ENCODE measurements at places on chromosomes 12 and 14.

DNA sequence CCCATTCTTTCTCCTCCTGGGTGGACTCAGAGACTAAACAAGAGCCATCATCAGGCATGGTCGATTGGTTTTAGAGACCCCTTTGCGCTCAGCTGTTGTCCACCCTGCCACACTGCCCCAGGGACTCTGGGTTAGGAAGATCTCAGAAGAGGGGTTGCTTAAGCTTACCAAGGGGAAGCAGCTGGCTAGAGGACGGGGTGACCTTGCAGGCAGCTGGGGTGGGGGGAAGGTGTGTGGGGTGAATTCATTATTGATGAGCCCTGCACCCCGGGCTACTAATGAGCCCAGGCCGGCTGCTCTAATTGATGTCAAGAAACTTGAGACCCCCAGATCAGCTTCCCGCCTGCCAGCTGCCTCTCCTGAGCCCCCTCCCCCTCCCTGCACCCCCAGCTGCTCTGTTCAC lies 8.7 kb upstream of the ZNF385A start:
- no peak for DNase-seq

DNA sequence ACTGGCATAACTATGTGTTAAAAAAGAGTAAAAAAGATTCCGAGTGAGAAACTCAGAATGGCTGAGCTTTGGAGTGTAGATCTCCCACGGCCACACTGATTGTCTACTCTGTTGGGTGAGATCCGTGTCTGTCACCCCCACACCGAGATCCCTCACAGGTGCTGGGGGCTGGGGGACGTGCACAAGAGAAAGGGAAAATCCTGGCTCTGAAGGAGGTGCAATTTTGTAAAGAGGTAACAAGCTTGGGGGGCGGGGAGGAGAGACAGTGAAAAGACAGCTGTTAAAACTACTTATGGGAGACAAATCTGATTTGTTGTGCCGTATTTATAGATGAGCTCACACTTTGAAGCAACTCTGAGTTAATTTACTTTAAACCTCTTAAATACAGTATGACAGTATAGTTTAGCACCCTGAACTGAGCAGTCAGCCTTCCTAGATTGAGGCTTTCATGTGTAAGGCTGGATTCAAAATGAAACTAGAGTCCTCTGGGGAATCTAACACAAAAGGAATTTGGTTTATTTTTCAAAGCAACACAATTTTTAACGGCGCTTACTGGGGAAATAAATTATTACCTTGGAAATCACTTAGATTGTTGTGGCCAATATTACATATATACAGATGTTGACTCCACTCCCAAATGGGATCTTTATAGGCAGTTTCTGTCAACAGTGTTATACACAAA lies 167.4 kb upstream of the RGS6 start:
- peak; percentile 66 for DNase-seq

DNA sequence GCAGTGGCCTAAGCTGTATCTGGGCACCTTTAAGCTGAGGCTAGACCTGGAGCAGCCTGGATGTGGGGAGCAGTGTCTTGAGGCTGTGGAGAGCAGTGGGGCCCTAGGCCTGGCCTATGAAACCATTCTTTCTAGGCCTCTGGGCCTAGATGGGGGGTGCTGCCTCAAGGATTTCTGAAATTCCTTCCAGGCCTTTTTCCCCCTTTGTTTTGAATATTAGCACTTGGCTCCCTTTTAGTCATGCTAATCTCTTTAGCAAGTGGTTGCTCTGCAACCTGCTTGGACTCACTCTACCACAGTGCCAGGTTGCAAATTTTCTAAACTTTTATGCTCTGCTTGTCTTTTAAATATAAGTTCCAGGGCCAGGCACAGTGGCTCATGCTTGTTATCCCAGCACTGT lies 41.6 kb upstream of the RFX4 start:
- DNase-seq, result no peak

DNA sequence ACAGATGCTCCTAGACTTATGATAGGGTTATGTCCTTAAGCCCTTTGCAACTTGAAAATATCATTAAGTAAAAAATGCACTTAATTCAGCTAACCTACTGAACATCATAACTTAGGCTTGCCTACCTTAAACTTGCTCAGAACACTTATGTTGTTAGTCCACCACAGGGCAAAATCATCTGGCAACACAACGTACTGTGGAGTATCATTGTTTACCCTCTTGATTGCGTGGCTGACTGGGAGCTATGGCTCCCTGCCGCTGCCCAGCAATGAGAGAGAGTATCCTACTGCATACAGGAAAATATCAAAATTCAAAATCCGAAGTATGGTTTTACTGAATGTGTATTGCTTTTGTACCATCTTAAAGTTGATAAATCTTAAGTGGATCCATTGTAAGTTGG lies 105.5 kb downstream of the SOX5 start:
- no peak for DNase-seq

- no peak for DNase-seq
Measured at GRCh38 chr12:5561057-5561456, 129.1 kb downstream of the NTF3 start.

- DNase-seq, result peak; percentile 82
Measured at GRCh38 chr12:124720681-124721500, 142.8 kb downstream of the SCARB1 start.

GRCh38 chr14:101553393-101553792 lies 7.9 kb upstream of the DIO3 start:
- DNase-seq, result no peak

- no peak for DNase-seq
Measured at GRCh38 chr12:51961834-51962233, 10.3 kb downstream of the ACVR1B start.

- no peak for DNase-seq
Measured at GRCh38 chr12:30835216-30835615, 80.5 kb upstream of the CAPRIN2 start.

DNA sequence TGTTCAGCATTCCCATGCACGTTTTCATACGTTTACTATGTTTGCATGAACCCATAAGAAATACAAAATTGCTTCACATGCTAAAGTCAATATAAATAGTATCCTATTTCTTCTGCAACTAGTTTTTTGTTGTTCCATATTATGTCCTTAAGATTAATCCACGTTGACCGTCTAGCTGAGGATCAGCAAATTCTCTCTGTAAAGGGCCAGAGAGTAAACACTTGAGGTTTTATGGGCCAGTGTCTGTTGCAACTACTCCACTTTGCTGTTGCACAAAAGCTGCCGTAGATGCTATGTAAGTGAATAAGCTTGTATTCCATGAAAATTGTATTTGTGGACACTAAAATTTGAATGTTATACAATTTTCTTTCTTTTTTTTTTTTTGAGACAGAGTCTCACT lies 21.1 kb upstream of the PITPNM2 start:
- DNase-seq, result no peak

DNA sequence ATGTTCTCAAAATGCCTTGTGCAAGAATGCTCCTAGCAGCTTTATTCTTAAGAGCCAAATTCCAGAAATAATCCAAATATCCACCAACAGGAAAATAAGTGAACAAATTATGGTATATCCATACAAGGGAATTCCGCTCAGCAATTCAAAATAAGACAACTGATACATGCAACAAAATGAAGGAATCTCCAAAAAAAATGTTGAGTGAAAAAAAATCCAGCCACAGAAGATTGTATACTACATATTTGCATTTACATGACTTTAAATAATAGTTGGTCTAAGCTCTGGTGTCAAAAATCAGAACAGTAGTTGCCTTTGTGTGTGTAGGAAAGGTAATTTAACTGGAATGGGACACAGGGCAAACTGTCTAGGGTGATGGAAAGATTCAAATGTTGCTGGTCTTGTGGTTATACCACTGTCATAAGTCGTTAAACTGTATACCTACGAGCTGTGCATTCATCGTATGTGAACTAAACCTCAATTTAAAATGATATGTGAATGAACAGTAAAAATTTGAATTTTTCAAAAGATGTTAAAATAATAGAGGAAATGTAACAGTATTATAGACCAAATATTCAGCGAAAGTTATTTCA lies 3.2 kb downstream of the CD69 start:
- no peak for DNase-seq

DNA sequence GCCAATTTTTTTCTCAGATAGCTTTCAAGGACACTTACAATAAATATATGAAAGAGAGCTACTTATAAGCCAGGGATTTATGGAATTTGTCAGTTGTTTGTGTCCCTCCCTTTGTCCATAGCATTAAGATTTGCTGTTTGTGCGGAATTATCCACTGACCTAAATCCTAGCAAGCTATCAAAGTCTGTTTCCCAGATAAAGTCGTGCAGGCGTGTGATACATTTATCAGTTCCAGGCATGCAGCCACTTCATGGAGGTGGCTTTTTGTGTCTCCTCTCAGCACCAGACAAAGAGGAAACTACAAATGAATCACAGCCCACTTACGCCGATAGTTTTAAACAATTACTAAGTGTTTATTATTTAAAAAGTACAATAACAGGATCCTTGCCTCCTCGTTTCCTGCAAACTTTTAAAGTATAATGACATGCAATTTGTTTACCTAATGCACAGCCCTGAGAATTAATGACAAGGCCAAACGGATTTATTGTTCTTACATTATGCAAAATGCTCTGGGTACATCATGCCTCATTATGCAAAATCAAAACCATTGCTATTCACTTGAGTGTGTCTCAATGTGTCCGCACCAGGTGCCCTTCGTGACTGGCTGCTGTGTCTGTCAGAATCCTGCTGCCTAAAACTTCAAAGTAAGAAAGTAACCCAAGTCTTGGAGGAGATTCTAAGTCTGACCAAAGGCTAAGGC lies 423.2 kb downstream of the GLT1D1 start:
- no peak for DNase-seq

DNA sequence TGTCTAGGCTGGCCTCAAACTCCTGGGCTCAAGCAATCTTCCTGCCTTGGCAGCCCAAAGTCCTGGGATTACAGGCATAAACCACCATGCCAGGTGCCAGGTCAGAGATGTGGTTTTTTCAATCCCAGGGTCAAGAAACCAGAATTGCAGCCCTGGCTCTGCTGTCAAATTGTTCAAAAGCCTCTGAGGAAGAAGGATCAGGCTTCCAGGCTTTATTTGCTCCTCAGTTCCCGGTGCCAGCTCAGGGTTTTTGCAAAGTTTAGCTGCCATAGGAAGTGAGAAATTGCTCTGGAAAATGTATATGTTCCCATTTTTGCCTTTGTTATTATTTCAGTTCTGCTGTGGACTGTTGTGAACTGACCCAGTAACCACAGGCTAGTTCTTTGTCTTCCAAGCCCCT lies 28.7 kb downstream of the WNT5B start:
- no peak for DNase-seq

DNA sequence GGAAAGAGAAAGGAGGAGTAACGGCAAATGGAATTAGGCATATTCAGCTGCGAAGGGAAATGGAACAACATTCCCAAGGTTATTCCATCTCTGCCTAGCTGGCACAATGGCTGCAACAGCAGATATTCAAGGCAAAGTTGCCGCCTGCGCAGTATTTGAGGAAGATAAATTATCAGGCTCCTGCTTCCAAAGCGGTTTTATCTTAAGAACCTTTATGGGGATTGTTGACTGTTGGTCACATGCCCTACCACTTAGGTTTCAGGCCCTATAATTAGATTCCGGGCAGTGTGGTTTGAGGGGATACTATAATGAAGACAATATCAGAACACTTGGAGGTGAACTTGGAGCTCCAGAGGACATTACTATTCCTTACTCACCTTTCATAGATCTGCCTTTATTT lies 99.7 kb downstream of the FGD4 start:
- DNase-seq, result no peak

GRCh38 chr14:69346710-69347109 lies 51.4 kb downstream of the ERH start:
- DNase-seq, result no peak

DNA sequence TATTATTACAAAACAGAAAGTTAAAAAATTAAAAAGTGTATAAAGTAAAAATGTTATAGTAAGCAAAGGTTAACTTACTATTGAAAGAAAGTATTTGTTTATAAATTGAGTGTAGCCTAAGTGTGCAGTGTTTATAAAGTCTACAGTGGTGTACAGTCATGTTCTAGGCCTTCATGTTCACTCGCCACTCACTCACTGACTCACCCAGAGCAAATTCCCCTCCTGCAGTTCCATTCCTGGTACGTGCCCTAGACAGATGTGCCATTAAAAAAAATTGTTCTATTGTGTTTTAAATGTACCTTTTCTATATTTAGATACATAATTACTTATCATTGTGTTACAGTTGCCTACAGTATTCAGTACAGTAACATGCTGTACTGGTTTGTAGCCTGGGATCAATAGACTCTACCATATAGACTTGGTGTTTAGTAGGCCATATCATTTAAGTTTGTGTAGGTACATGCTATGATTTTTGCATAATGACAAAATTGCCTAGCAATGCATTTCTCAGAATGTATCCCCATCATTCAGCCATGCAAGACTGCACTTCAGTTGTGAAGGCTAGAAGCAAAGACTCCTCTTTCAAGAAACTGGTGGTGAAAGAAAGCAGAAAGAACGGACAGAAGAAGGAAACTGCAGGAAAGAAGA lies 100.6 kb downstream of the DACT1 start:
- DNase-seq, result no peak

All from skin of body (tissue), 3 donors.